ENCODE measurements at places on chromosomes 7 and 10.

- DNase-seq: no peak
Observed at GRCh38 chr10:52645187-52645758, 127.3 kb downstream of the MBL2 start.

- no peak for DNase-seq
Observed at GRCh38 chr10:68871731-68872342, 29.3 kb upstream of the DDX50 start.

- no peak for DNase-seq
Observed at GRCh38 chr7:106276513-106276912, 8.3 kb downstream of the NAMPT start.

DNA sequence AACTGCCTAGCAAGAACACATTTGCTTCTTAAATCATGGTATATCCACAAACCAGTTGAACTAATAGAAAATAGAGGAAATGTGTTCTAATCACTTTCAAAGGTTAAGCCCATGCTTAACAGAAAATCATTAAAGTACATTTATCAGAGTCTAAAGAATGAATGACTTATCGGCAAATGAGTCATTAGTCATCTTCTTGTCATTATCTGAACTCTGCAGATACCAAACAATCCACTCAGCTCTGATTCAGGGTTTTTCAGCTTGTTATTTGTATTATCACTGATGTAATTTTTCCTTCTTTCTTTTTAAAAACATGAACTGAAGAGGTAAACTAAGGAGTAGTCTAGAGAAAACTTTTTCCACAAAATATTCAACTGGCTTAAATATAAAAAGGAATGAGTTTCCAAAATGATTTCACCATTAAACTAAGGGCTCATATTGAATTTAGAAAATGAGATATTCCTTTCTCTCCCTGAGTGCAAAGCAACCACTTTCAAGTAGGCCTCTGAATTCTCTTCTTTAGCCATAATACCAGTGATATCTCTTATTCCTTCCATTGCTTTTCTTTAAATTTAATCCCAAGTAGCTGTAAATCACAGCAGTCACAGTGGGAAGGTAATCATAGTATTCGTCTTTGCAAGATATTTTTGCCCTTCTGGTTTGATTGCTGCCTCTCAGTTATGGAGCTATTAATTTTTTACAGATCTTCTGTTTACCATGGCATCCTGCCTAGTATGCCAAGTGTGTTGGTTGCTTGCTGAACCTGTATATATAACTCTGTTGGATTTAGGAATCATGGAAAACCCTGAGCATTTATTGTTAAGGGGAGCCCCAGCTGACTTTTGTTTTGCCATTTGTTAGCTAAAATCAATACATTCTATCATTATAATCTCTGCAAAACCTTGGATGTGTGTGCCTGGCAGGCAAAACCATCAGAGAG lies 125.1 kb downstream of the THSD7A start:
- DNase-seq: no peak

- no peak for DNase-seq
Observed at GRCh38 chr10:116669832-116670644, 49.3 kb downstream of the PNLIPRP2 start.

DNA sequence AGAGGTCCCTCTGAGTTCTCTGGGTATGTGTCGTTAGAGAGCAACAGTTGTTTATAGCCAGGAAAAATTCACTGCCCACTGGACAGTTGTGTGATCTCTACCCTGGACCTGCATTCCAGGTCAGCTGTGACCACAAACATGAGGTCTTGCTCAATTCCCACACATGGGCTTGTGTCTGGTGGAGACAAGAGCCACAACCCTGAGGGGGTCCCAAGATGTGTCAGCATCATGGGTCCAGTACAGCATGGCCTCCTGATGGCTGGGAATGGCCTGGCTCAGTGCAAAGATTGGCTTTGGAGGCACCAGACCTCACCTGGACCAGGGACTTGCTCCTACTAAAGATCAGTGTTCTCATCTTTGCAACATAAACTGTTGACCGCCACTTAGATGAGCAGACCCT lies 751.6 kb downstream of the GRID1 start:
- DNase-seq: no peak

DNA sequence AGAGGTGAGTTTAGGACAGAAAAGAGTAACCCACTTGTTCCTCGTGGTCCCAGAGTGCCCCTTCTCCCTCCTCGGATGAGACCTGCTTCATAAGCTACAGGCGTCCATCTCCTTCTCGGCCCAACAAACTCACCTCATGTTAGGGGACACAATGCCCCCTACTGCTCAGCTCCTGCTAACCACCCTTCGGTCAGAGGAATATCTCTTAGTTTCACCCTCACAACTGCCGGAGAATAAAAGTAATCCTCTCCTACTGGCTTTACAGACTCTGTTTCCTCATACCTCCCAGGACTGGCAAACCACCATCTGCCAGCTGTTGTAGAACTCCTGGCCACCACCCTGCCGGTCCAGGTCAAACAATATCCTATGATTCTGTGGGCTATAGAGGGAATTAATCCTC lies 3.2 kb downstream of the AKR1B15 start:
- DNase-seq: no peak

DNA sequence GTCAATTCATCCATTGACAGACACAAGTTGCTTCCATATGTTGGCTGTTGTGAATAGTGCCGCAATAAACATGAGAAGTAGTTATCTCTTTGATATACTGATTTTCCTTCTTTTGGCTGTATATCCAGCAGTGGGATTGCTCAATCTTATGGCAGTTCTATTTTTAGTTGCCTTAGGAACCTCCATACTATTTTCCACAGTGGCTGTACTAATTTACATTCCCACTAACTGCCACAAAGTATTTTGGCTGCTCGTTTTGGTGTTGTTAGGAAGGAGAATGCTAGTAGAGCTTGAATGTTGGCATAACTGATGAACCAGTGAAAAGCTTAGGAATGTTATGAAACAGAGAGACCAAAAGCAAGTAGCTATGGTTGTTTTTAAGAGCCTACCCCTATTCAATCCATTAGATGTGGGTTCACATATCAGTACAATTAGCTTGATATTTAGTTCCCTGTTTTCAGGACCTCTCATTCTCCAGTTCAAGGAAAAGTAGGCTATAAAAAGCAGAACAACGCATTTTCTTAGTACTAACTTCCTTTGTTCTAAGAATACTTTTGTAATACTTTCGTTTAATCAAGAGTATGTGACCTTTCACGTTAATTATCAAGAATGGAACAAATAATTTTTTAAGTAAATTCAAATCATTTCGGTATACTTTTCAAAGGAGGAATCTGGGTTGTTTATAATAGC lies 100.3 kb downstream of the FAS start:
- DNase-seq: no peak

DNA sequence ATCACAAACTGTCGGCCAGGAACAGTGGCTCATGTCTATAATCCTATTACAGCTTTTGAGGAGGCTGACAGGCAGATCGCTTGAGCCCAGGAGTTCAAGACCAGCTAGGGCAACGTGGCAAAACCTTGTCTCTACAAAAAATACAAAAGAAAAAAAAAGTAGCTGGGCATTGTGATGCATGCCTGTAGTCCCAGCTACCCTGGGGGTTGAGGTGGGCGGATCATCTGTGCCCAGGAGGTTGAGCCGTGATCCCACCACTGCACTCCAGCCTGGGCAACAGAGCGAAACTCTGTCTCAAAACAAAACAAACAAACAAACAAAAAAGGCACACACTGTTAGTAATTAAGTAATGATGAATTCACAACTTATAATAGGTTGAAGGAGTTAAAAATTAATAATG lies 441.5 kb upstream of the PCDH15 start:
- no peak for DNase-seq

DNA sequence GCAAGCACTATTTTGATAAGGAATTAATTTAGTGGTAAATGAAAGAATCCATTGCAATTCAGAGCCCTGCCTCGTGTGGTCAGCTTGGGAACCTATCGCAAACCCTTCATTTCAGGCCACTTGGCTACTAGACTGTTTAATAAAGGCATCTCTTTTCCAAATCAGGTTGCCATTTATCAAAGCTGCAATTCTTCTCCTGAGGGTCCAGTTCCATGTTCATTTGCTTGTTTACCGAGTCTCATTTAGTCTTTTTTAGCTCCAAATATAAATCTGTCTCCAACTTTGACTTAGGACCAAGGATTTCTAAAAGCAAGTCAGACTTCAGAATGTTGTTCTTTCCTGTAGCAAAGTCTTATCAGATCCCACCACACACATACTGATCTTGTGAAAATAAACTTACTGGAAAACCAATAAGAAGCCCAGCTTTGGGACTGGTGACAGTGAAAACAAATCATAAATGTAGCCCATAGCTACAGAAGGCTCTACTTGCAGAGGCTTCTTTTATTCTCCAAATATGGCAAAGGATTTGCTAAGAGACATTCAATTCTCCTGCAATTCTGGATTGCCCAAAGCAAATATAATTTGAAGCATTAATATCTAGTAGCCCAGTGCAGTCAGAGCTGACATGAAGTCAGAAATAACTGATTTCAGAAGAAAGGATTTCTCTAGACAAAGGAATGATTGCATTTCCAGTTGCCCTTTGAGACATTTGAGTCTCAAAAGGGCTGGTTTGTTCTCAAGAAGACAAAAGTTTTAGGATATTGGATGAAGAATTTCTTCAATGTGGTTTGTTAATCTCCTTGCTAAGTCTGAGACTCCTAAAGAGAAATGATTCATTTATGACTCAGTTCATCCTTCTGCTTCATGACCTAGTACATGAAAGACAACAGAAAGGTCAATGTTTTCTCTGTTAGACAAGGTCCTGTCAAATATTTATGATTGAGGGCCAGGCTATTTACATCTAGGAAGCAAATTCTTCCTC lies 28.0 kb downstream of the PPP1R3C start:
- DNase-seq: no peak

DNA sequence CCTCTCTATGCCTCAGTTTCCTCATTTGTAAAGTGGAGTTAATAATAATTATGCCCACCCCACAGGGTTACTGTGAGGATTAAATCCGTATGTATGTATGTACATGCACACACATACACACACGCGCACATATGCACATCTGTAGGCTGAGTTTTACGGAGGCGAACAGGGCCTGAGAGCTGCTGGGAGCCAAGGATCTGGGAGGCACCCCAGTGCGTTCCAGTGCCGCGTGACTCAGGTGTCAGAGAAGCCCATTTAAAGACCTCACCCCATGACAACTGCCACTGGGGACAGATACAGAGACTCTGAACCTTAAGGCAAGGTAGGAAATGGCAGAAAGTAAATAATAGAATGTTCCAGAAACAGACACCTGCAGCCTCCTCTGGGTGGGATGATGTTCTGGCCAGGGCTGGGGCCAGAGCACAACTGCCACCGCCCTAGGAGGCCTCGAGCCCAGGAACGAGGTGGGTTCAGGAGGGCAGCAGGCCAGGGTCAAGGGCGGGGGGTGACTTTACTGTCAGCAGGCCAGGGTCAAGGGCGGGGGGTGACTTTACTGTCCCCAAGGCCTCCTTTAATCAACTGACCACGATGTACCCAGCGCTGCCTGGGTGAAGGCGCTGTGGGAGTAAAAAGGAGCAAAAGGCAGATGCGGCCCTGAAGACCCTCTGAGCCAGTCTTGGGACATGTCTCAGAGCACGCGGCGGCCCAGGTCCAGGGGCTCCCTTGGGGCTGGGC lies 54.9 kb downstream of the PRKAG2 start:
- no peak for DNase-seq

DNA sequence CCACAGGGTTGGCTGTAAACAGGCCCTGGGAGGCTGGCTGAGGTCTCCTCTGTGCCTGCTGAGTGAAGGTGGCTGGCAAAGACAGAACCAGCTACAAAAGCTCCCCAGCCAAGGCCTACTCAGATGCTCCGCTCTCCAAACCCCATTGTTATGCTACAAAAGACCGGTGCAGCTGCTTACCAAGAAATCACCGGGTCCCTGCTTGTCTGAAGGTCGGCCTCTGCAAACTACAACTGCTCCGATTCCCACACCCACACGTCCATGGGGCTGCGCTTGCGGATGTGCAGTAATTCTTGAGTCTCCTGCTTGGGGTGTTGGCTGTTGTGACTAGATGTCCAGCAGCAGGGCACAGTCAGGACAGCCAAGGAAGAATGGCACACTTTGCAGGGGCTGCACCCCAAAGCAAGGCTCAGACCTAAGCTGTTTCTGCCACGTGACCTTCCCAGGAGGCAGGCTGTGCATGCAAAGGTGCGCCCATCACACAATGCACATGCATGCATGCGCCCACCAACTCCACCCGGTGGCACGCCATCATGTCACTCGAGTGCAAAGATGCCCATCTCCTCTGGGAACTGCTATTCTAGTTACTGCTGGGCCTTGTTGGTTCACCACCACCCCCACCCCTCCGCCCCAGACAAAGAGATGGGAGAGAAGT lies 97.8 kb downstream of the OAT start:
- no peak for DNase-seq

GRCh38 chr10:101525848-101526247 lies 62.2 kb downstream of the POLL start:
- no peak for DNase-seq

DNA sequence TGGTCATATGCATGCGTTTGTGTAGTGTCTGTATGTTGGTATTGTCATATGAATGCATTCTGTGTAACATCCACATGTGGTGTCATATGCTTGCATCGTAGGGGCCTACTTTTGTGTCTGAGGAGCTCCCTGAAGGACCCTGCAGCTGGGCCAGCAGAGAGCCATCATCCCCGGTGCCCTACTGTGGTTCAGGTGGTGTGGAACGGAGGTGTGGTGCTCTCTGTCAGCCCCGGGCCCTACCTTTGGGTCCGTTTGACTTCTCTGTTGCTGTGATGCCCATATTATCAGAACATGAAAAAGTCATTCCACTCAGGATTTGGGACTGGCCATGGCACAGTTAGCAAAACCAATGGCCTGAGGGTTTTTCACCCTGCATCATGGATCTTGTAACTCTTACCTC lies 217.9 kb downstream of the ADARB2 start:
- DNase-seq: no peak

DNA sequence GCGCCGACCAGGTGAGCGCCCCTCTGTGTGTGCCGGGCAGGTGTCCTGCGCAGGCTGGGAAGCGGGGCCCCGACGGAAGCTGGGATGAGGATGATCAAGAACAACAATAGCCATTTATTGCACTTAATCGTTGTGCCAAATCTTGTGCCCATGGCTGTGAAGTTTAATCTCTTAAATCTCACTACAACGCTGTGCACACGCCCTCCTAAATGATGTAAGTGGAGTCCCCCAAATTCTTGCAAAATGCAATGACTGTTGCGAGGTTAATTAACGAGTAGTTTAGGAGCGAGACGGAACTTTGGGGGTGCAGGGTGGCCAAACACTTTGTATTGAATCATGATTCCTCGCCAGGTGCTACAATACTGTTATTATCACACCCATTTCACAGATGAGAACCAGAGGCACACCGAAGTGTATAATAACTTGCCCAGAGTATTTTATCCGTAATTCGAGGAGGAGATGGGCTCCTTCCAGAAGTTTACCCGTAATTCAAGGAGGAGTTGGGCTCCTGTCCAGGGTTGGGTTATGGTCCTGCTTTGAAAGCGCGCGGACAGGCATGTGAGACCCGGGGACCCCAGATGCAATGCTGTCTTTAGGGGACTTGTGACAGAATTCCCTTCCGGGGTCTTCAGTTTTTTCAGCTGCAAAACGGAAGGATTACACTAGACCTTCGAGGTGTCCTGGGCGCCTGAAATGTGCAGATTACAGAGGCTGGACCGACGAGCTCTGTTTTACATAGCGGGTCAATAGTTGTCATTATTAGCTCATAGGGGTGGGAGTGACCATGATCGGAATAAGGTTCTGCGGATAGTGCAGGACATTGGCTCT lies 1.0 kb downstream of the FFAR4 start:
- DNase-seq: no peak

Measured in CD4-positive, alpha-beta T cell treated with Interleukin-17A for 1 hour (primary cell).